ENCODE measurements at places on chromosomes 3 and 15.

- DNase-seq: no peak
Measured at GRCh38 chr15:96344060-96344705, 13.7 kb downstream of the NR2F2 start.

DNA sequence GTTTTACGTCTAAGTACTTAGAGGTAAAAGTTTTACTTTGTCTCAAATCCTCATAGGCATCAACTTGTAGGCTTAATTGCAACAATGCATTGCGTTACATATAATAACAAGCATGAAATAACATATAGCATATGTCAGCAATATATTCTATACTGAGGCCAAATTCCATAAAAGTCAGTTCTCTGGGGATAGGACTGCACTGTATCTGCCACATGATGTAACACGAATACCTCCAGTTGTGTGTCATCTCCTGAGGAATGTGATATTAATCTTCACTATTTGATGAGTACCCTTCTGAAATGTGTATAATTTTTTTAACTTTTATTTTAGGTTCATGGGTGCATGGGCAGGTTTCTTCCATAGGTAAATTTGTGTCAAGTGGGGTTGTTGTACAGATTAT, 126.4 kb downstream of the IMPG2 start:
- peak; percentile 62 for DNase-seq

DNA sequence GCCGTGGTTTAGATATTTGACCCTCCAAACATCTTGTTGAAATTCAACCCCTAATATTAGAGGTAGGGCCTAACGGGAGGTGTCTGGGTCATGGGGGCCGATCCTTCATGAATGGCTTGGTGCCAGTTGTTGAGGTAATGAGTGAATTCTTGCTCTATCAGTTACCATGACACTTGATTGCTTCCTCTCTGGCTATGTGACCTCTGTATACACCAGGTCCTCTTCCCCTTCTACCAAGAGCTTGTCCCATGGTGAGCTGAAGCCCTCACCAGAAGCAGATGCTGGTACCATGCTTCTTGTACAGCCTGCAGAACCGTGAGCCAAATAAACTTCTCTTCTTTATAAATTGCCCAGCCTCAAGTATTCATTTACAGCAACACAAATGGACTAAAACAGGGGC, 41.8 kb upstream of the TIPARP start:
- no peak for DNase-seq

DNA sequence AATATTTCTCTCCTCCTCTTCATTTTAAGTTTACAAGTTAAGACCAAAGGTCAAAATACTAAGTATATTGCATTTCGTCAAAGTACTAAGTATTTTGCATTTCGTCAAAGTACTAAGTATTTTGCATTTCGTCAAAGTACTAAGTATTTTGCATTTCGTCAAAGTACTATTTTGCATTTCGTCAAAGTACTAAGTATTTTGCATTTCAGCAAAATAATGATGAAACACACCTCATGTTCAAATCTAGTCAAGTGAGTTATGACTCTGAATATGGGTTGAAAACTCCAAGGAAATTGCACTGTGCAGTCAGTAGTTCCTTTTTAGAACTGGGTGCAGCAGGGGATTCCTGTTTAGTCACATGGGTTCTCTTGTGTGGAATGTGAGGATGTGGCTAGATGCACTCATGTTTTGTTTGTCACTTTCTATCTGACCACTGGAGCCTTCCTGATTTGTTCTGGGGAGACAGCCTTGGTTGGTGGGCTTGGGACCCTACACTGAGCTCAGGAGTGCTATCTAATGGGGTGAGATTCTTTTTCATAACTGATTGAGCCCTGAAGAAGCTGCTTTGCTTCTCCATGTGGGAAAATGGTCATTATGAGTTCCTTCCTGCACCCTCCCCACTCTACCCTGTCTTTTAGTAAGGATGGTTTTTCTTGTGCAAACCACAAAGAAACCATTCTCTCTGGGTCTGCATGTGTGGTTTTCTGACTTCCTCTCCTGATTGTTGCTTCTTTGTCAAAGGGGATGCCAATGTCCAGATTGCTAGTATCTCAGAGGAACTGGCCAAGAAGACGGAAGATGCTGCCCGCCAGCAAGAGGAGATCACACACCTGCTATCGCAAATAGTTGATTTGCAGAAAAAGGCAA, 73.4 kb downstream of the CCK start:
- DNase-seq: peak; percentile 14

Measured in foreskin fibroblast (primary cell).